RPMI7951 (cell line): ENCODE measurements at places on chromosomes 3 and 15.
A peak's percentile ranks its signal among the peaks of the same experiment; 100 is the strongest.

GRCh38 chr15:27662892-27663291, 436.2 kb downstream of the OCA2 start:
- DNase-seq, result no peak

DNA sequence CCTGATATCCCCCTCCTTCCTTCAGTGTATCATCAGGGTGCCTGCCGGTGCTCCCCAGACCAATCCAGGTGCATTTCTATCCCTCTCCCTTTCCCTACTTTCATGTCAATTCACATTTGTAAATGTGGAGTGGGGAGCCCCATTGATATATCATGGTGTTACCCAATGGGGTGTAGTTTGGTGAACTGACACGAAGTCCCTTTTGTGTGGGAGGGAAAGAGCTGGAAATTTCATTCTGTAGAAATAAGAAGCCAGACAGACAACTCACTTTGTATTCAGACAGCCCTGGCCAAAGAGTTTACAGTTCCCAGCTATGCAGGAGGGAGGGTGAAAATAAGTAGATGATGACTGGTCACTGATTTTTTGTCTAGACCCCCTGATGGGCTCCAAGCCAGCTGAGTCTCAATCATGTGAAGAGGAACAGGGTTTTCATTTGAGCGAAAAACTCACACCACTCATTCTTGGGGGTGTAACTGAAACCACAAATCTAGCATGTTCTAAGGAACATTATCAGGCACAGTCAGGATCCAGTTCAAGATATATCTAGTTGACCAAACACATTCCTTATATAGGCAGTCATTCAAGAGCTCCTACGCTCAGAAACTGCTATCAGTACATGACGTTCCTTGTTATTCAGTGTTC, 58.9 kb downstream of the LMCD1 start:
- DNase-seq, result peak; percentile 80

DNA sequence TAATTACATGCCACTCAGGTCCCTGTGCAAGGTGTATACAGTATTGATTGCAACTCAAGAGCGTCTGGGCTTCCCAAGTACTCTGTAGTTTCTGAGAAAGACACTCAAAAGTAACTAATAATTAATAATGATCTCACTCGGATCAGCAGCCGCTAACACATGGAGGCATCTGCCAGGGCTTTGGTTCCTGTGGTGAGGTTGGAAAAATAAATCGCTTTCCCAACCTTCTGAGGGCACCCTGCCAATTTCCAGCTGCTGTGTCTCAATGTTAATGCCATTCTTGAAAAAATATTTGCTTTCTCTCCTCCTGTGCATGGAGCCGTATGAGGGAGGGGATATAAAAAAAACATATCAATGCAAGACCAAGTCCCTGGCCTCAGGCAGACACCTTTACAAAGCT, 116.5 kb upstream of the SLC2A2 start:
- DNase-seq, result no peak

DNA sequence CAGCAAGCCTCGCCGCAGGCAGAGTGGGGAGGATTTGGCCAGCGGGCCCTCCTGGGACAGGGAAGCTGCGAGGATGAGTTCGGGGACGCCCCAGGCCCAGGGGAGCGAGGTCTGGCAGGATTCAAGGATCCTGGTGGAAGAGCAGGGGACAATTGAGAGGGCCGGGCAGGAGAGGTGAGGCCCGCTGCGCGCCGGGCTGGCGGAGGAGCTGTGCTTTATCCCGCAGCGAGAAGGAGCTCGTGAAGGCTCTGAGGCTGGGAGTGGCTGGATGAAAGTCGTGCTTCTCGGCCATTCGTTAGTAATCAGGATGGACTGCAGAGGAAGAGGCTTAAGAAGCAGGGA, 3.6 kb downstream of the SLC51A start:
- no peak for DNase-seq

- no peak for DNase-seq
Measured at GRCh38 chr3:173410849-173411248, 13.3 kb downstream of the NLGN1 start.

GRCh38 chr3:134709561-134710312, 58.9 kb upstream of the KY start:
- DNase-seq, result peak; percentile 33

DNA sequence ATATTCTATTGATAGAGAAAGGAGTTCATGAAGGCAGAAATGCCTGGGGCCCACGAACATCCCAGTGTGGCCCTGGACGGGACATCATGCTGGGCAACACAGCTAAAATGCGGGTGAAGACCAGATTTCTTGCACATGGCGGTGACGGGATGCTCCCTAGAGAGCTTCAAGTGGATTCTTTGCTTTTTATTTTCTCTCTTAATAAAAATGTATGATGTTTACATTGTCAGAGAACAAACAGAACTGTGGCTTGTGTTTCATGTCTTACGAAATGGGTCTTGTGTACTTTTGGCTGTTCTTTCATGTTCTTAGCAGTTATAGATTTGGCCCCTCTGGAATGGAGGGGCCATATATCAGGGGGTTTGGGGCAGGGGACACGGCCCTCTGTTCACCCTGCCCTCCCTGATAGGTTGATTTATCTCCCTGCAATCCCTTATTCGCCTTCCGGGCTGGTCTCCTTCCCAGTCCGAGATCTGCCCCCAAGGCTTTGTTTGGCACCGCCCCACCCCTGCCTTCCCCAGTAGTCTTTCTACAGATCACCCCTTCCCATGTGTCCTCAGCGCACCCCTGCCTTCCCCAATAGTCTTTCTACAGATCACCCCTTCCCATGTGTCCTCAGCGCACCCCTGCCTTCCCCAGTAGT, 68.7 kb upstream of the CGNL1 start:
- no peak for DNase-seq

GRCh38 chr3:126659915-126660886, 5.3 kb upstream of the TXNRD3 start:
- peak; percentile 31 for DNase-seq

- DNase-seq, result no peak
Measured at GRCh38 chr3:21013566-21013965, 737.4 kb downstream of the ZNF385D start.

GRCh38 chr3:44411031-44411645, 66.3 kb downstream of the ZNF445 start:
- no peak for DNase-seq

DNA sequence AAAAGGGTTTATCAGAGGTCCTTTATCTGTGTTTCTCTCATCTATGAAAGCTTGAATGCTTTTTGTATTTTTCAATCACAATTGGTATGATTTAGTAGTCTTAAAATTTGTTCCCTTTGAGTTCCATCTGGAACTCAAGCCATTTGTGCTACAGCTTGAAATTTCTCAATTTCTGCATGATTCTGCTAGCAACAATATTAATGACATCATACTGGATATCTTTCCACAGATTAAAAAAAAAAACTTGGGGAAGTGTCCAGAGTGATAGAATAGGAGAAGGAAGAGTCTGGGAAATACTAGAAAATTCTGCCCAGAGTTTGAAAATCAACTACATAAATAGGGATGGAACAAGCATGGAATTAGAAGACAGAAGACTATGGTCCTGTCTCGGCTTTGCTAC, 9.3 kb upstream of the FBN1 start:
- no peak for DNase-seq

GRCh38 chr15:80904998-80905397, 84.6 kb downstream of the MESD start:
- no peak for DNase-seq

- DNase-seq, result no peak
Measured at GRCh38 chr15:89165677-89166076, 55.7 kb downstream of the RLBP1 start.

- peak; percentile 7 for DNase-seq
Measured at GRCh38 chr3:154040283-154040682, 80.9 kb upstream of the ARHGEF26 start.

DNA sequence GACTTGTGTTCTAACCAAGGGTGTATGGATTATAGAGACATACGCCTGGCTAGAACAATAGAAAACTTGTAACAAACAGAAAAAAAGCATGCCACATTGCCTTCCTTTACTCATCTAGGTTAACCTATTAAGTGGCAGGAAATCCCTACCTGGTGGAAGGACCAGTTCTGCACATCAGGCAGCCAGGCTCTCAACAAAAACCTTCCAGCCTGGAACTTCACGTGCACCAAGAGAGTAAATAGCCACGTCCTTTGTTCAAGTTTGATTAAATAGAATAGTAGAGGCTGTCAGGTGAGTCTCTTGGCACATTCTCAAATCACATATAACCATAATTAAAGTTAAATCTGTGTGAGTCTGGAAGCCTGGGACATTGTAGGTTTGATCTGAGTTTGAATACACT, 85.0 kb upstream of the DPH6 start:
- DNase-seq, result no peak
